ENCODE measurements at places on chromosomes 12 and 14.

- DNase-seq = peak; percentile 19
Observed at GRCh38 chr14:20662968-20663732, 21.2 kb upstream of the RNASE4 start.

DNA sequence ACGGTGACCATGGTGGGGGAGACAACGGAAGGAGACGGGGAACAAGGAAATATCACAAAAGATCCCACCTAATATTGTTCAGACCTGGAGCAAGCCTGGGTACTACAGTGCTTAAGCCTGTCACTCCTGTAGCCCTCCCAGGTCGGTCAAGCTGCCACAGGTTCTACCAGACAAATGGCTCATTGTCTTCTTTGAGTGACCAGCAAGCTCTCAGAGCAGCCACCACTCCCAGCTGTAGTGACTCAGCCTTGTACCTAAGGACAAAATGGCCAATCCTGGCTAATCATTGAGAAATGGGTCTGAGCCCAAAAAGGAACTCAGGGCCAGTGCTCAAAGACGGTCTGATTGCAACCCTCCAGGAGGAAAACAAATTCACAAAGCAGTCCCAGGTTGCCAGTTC, 238.4 kb upstream of the NOS1 start:
- DNase-seq = no peak

GRCh38 chr12:6364044-6364374, 11.4 kb downstream of the SCNN1A start:
- DNase-seq = no peak

DNA sequence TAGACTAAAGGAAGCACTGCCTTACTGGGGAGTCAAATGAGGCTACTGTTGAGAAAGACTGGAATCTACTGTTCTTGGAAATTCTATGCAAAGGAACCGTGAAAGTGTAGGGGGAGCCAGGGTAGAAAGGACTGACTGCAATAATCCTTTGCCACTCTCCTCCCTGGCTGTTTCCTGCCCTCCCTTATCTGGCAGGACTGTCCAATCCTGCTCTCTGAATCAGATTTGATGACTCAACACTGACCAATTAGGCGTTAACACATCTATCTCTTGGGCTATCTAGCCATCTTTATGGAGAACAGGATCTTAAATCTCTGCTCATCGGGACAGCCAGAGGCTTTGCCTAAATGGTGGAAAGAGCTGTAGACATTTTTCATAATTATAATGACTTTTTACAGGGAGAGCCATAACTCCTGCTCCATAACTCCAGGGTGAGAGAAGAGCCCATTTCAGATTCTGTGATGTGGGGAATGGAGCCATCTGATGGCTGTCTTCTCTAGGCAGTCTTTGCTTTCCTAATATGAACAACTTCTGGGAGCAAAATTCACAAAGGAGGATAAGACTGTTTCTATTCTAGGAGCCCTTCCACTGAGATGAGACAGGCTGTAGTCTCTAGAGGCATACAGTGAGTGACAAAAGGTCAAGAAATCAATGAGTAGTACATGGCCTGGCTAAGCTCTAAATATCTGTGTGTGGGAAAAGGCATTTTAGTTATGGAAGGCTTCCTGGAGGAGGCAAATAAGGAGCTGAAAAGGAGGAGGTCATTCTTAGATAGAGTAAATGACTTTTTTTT, 68.9 kb upstream of the CISTR start:
- DNase-seq = no peak

DNA sequence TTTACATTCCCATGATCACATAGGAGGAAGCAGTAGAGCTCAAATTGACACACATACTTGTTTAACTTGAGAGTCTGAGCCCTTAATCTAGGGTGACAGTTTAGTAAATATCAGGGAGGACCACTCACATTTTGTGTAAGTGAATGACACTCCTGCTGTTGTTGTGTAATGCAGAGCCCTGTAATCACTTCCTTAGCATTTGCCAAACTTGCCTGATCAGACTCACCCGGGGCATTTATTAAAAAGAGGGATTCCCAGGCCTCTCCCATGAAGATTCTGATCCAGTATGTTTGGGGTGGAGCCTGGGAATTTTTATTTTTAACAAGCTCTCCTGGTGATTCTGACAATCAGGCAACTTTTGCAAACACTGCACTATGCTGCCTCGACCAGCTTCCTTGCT, 119.6 kb downstream of the NUAK1 start:
- no peak for DNase-seq

GRCh38 chr12:31781894-31782540, 53.2 kb upstream of the AMN1 start:
- DNase-seq = no peak

- no peak for DNase-seq
Observed at GRCh38 chr12:82314406-82314892, 43.7 kb downstream of the CCDC59 start.

DNA sequence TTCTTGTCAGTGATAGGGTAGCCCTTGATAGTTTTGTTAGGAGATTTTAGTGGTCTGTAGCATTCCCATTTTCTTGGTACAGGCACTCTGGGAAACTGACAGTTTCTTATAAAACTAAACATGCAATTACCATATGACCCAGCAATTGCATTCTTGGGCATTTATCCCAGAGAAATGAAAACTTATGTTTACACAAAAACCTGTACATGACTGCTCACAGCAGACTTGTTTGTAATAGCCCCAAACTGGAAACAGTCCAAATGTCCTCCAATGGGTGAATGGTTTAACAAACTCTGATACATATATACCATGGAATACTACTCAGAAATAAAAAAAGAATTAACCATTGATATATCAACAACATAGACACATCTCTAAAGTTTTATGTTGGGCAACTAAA, 75.5 kb downstream of the BORCS5 start:
- no peak for DNase-seq

Data from gastrocnemius medialis (tissue), 4 donors.